ENCODE measurements at places on chromosomes 16 and 17.

DNA sequence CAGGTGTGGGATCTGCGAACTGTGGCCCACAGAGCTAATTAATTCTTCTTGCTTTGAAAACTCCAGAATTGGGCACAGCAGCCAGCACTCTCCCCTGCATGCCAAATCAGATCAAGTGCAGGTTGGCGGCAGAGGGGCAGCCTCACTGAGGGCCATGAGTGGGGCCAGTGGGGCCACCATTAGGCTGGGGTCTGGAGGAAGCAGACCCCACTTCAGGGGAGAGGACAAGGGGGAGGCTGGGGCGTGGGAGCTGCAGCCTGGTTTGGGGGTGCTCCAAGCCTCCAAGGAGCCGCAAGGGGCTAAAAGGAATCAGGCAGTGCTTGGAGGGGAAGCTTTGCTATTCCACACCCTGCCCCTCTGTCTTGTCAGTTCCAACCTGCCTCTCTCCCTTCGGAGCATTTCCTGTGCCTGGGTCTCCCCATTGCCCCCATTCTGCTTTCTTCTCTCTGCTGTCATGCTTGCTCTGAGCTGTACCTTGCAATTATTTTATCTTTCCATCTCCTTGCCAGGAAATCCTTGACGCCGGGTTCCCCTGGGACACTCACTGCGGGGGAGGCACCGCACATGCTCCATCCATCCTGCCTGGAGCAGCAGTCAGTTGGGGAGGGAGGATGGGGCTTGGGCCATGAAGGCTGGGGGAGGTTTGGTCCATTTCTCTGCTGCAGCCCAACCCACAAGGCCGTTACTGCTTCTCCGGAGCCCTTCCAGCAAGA lies 3.3 kb upstream of the ABCC3 start:
- DNase-seq = no peak

DNA sequence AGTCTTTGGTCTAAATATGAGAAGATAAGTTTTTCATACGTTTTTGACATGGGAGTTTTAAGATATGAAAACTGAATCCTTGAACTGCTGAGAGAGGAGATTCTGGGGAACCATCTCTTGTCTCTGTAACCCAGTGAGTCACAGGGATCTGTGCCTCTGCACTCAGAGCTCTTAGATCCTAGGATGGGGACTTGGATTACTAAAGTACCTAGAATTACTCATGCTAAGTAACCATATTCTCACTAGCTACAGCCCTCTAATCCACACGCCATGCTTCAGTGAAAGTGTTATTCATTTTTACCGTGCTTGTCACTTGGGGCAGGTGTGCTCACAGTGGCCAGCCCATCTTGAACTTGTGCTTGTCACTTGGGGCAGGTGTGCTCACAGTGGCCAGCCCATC lies 2.0 kb downstream of the MRM3 start:
- DNase-seq = no peak

GRCh38 chr16:68445458-68445857 lies 2.9 kb downstream of the SMPD3 start:
- DNase-seq = peak; percentile 3

- DNase-seq = no peak
Observed at GRCh38 chr17:32335046-32335445, 6.9 kb downstream of the C17orf75 start.

GRCh38 chr16:68711421-68712139 lies 25.5 kb upstream of the CDH1 start:
- DNase-seq = peak; percentile 5

DNA sequence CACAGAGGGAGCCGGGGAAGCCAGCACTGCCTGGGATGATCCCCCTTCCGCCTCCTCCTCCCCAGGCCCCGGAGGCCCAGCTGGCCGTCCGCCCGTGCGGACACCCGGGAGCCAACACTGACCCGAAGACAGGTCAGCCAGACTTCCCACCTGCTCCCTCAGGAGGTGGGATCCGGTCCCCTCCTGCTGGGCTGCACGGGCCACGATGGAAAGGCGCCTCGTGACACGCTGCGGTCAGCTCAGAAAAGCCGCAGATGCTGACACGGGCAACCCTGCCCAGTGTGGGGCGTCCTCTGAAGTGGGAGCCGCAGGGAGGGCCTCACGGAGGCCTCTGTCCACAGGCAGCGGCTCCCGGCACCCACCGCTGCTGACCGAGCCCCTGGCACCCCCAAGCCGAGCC lies 49.3 kb downstream of the CBFA2T3 start:
- no peak for DNase-seq

Data from C1 segment of cervical spinal cord (tissue), 14 donors.